Stimulated activated CD4-positive, alpha-beta T cell treated with anti-CD3 and anti-CD28 coated beads, Interleukin-1b, Interleukin-23, amount 100 ng/mL, for 1 hour (primary cell): ENCODE measurements at places on chromosomes 11 and 22.
A peak's percentile ranks its signal among the peaks of the same experiment; 100 is the strongest.

- no peak for DNase-seq
Observed at GRCh38 chr11:123233280-123233974, 38.4 kb upstream of the CLMP start.

GRCh38 chr11:56705784-56706396 lies 7.0 kb downstream of the OR9G1 start:
- no peak for DNase-seq

DNA sequence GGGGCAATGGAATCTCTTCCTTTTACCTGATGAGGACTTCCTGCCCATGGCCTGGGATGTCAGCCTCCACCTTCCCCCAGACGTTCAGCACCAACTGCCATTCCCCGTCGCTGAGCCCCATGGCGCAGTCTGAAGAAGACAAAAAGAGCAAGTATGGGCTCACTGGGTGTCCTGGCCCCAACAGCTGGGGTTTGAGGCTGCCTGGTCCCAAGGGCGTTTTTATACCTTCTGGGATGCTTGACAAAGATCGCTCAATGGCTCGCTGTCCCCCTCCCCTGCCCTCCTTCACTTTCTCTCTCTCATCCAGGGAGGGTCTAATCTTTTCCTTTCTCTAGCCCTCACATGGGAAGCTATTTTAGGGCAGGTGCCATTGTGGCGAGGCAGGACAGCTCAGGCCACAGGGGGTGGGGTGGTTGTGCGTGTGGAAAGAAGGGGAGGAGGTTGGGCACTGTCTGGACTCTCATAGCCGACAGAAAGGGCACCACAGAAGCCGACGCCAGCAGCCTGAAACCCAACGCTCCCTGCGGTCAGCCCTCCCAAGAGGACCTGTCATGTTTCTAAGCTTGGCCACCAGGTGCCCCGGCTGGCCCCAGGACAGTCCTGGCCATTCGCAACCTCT lies at the start of gene MB:
Gene MB, minus strand, starts transcription at position 193 of the 619 bp plus-strand sequence. Its CDS starts 72 bp downstream, at position 121.
- DNase-seq: no peak

- no peak for DNase-seq
Observed at GRCh38 chr11:38038777-38039176, 1440.7 kb upstream of the RAG2 start.

GRCh38 chr11:115242982-115243381 lies 261.2 kb downstream of the CADM1 start:
- DNase-seq: no peak

GRCh38 chr11:120185706-120186455 lies 25.0 kb upstream of the OAF start:
- no peak for DNase-seq

DNA sequence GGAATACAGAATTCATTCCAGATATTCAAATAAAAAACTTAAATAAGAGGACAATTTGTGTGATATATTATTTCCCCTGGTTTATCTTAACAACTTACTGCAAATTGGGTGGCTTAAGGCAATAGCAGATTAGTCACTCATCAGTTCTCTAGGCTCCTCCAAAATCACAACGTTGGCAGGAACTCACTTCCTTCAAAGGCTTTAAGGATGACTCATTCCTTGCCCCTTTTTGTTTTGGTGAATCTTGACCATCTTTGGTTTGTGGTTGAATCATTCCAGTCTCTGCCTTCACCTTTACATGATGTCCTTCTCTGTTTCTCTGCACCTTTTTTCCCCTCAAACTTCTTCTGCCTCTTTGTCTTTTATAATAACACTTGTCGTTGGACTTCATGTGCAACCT lies 3.4 kb downstream of the OR10AG1 start:
- DNase-seq: no peak

- no peak for DNase-seq
Observed at GRCh38 chr11:91312541-91312940, 912.1 kb upstream of the FAT3 start.

GRCh38 chr11:128022007-128022368 lies 565.4 kb downstream of the ETS1 start:
- DNase-seq: no peak

DNA sequence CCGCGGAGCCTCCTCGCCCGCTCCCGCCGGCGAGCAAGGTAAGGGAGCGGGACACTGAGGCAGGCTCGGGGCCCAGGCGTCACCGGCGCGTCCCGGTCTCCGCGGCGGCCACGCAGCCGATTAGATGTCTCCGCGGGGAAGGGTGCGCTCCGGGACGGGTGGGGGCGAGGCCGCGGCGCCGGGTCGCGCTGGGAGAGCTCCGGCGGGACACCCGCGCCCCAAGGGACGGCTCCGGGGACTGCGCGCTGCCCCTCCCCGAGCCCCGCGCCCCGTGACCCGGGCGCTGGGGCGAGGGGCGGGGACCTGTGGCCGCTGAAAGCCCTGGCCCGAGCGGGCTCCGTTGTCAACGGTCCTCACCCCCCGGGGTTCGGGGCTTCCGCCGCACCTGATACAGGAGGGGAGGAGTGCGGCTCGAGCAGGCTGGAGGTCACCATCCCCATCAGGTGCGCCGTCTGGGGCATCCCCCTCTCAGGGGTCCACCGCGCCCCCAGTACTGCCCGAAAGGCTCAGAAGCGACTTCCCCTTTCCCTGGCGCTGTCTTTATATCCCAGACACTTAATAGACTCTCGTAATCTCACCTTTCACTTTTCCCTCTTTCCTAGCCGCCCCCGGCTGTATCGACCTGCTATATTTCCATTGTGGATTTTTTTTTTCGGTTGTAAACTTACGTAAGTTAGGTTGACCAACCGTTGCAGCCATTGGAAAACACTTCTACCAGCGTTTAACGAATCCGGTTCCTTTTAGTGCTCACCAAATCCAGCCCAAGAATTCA lies 573 bp downstream of the PPFIA1 start:
- DNase-seq: peak; percentile 2

DNA sequence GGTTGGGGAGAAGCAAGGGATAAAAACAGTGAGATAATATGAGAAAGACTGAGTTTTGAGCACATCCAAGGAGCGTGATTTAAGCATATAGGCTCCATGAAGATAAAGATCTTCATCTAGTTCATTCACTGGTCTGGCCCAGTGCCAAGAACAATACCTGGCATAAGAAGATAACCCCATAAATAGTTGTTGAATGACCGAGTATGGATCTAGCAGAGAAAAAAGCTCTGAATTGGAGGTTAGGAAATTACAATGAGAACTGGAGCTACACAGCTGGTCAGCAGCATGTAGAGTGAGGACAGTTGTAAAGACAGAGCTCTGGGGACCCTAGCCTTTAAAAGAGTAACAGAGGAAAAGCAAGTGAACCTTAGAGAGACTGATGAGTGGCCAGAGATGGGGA lies 33.0 kb upstream of the PAK1 start:
- DNase-seq: no peak

- no peak for DNase-seq
Observed at GRCh38 chr11:126163074-126163700, 48.3 kb downstream of the RPUSD4 start.

GRCh38 chr11:23041001-23041503 lies 180.8 kb upstream of the CCDC179 start:
- DNase-seq: no peak

DNA sequence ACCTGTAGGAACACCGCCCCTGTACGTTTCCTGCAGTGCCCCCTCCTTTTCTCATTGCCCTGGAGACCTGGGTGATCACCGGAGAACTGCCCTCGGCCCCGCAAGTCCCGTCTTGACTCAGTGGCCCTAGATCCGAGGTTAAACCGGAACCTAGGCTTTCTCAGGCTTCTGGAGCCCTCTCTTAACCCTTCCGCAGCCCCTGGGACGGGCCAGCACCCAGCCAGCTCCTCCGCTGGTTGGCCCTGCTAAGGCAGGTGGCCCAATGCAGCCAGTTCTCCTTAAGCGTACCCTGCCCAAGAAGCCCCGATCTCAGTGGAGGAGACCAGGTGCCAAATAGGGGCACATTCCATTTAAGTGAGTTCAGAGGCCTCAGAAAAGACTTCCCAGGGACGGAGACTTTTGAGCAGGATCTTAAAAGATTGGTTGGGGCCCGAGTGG lies 776 bp downstream of the NLRX1 start:
- no peak for DNase-seq

- no peak for DNase-seq
Observed at GRCh38 chr11:1516273-1517067, 29.9 kb upstream of the MOB2 start.

GRCh38 chr11:68093565-68093964 lies 27.6 kb downstream of the CHKA start:
- no peak for DNase-seq

GRCh38 chr11:77213589-77214428 lies 85.8 kb downstream of the MYO7A start:
- no peak for DNase-seq

GRCh38 chr11:3920148-3920852 lies 64.8 kb downstream of the STIM1 start:
- peak; percentile 24 for DNase-seq

DNA sequence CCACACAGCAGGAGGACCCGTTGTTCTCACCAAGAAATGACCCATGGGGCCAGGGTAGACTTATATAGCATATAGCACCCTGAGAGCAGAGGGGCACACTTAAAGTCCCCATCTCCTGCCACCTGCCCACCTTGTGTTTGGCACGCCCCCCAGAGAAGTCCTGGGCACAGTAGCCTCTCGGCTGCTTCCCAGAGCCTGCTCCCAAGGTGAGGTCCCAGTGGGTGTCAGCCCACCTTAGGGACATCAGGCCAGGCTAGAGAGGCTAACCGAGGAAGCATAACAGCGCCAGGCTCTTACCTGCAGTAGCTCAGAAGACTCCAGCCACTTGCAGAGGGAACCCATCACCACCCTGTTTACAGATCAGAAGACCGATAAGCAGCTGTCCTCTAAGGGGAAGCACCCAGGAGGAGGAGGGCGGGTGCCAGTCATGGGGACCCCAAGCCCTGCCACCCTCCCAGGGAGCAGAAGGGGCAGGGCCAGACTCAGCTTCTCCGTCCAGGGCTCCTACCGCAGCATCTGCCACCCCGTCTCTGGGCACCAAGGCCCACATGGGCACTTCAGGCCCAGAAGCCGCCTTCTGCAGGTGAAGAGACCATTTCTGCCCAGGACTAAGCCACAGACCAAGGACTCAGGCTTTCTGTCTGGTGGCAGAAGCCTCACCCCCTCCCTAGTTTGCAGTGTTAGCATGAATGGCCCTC lies 34.9 kb upstream of the HMOX1 start:
- no peak for DNase-seq

GRCh38 chr11:35594680-35595079 lies 23.6 kb upstream of the FJX1 start:
- DNase-seq: no peak

DNA sequence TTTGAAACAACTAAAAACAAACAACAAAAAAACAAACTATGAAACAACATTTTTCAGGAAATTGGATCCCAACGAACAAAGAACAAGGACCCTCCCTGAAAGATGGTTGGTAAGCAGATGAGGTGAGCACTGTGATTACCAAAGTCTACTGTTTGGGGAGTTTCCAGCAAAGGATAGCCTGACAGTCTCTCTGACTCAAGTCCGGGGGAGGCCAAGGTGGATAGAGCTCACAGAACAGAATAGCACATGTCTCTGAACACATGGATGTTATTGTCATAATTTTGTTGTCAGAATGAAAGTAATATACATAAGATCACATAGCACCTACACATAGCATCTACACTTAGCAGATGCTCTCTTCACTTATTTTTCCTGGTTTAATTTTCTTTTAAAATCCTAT lies 501.3 kb upstream of the TENM4 start:
- no peak for DNase-seq

- DNase-seq: no peak
Observed at GRCh38 chr11:116975661-116976060, 122.6 kb downstream of the SIK3 start.

DNA sequence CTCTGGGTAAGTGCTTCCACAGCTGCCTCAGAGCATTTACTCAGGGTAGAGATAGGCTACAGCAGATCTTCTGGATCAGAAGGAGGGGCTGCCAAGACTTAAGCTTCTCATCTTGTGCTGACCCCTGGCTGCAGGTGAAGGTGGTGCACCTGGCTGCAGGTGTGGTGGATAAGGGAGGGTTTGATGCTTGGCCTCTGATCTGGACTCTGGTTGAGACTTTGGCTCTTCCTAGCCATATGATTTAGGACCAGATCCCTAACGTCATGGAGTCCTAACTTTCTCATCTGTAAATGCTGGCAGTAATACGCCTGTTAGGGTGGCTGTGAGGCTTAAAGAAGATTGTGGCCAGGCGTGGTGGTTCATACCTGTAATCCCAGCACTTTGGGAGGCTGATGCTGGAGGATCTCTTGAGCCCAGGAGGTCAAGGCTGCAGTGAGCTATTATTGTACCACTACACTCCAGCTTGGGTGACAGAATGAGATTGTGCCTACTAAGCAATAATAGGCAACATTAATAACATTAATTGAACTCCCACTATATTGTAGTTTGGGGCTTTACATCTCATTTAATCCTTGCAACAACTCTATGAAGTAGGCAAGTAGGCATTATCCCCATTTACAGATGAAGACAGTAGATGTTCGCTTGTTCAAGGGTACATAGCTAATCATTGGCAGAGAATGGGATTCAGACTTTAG lies 10.7 kb downstream of the DTX4 start:
- DNase-seq: no peak

GRCh38 chr11:35419184-35419829 lies at the start of gene SLC1A2:
TSS of gene SLC1A2 (minus strand) at chr11:35419558. CDS start at chr11:35418966, 592 bp downstream.
- DNase-seq: no peak

DNA sequence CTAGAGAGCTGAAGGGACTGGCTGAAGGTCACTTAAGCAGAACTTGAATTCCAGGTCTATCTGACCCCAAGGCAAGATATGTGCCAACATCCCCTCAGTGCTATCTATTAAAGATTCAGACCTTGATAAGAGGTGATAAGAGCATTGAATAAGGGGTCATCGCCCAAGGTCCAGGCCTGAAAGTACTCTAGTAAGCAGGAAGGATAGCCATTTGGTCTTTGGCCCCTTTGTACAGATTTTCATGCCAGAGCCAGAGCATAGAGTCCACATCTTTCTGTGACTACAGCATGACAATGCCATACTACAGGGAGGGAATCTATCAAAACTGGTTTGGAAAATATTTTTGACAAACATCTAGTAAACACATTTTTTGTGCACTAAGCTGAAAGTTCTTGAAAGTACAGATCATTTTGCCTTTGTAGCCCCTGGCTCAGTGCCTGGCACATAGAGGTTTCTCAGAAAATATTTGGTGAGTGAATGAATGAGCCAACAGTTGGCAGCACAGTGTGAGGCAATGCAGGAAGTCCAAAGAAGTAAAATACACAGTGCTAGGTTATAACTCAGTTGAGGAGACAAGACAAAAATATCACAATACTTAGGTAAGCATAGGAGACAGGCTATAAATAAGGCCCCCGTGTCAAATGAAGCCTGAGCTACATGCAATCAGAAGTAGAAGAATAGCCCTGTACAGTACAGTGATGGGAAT lies 15.1 kb upstream of the RRAS2 start:
- no peak for DNase-seq

- no peak for DNase-seq
Observed at GRCh38 chr22:38572065-38572464, 2.1 kb upstream of the DMC1 start.

- DNase-seq: no peak
Observed at GRCh38 chr22:30742291-30743256, 47.9 kb downstream of the OSBP2 start.

GRCh38 chr22:27128461-27129085 lies 471.2 kb downstream of the MIAT start:
- no peak for DNase-seq

- DNase-seq: peak; percentile 22
Observed at GRCh38 chr22:39567135-39567946, 3.2 kb upstream of the CACNA1I start.

- DNase-seq: no peak
Observed at GRCh38 chr11:45300715-45301114, 14.6 kb upstream of the SYT13 start.
